ENCODE measurements at places on chromosomes 11 and 22. TPM values are rescaled to one million over a fixed set of nuclear protein-coding genes. Genes with fewer than 3 reads are reported as not detected.

GALNT18 gene
- total RNA-seq = 0.94 TPM

ISX gene
- total RNA-seq = not detected

IFITM1 gene
- 20.1 TPM for total RNA-seq

C1QTNF5 gene
- total RNA-seq = 6.9 TPM

CD3G gene
- not detected for total RNA-seq

TOM1 gene
- 24.7 TPM for total RNA-seq

PLAAT4 gene
- 54.4 TPM for total RNA-seq

CCDC73 gene
- under 0.01 TPM for total RNA-seq

SLC5A12 gene
- total RNA-seq = not detected

KCNJ11 gene
- total RNA-seq = not detected

KRTAP5-5 gene
- not detected for total RNA-seq

PTPRCAP gene
- not detected for total RNA-seq

GAL3ST3 gene
- not detected for total RNA-seq

SCGB1C1 gene
- not detected for total RNA-seq

GLB1L2 gene
- total RNA-seq = not detected

LUZP2 gene
- 0.32 TPM for total RNA-seq

TPBGL gene
- not detected for total RNA-seq

ASPHD2 gene
- 1.2 TPM for total RNA-seq

MIEF1 gene
- 13.9 TPM for total RNA-seq

ZFP91 gene
- 28.8 TPM for total RNA-seq

DRD2 gene
- 0.34 TPM for total RNA-seq

HPS5 gene
- 36.7 TPM for total RNA-seq

C1QTNF4 gene
- 0.16 TPM for total RNA-seq

TRIM48 gene
- not detected for total RNA-seq

SCO2 gene
- 2.8 TPM for total RNA-seq

HBG1 gene
- not detected for total RNA-seq

GAL3ST1 gene
- total RNA-seq = not detected

APOL4 gene
- 8.7 TPM for total RNA-seq

GSTT2B gene
- 1.4 TPM for total RNA-seq

IGF2 gene
- 0.69 TPM for total RNA-seq

PGA3 gene
- total RNA-seq = 1.6 TPM

TTLL1 gene
- 17.7 TPM for total RNA-seq

PATE4 gene
- total RNA-seq = not detected

MUC5AC gene
- not detected for total RNA-seq

GDPD4 gene
- total RNA-seq = not detected

CNIH2 gene
- 0.17 TPM for total RNA-seq

CELSR1 gene
- total RNA-seq = 1.4 TPM

PGR gene
- total RNA-seq = under 0.01 TPM

KCNQ1 gene
- not detected for total RNA-seq

FOLR3 gene
- total RNA-seq = 0.34 TPM

CABP4 gene
- not detected for total RNA-seq

PNPLA3 gene
- 1.7 TPM for total RNA-seq

PGM2L1 gene
- total RNA-seq = 1.6 TPM

UBQLNL gene
- 0.17 TPM for total RNA-seq

GPHA2 gene
- total RNA-seq = not detected

OR2AT4 gene
- total RNA-seq = not detected

TSPAN32 gene
- total RNA-seq = 0.47 TPM

SLC22A8 gene
- total RNA-seq = not detected

YAP1 gene
- total RNA-seq = 115 TPM

OR8G1 gene
- not detected for total RNA-seq

GGTLC2 gene
- total RNA-seq = not detected

PLAAT5 gene
- total RNA-seq = not detected

SLC22A6 gene
- total RNA-seq = not detected

GPR83 gene
- not detected for total RNA-seq

TUT1 gene
- 5.8 TPM for total RNA-seq

VSIG2 gene
- 0.09 TPM for total RNA-seq

SNRPD3 gene
- 129 TPM for total RNA-seq

DERL3 gene
- total RNA-seq = 0.43 TPM

P2RX6 gene
- total RNA-seq = 2.6 TPM

NRXN2 gene
- 1.0 TPM for total RNA-seq

Data from bronchial smooth muscle cell (primary cell).